NCI-H2107 (cell line): ENCODE measurements at places on chromosomes 12 and 14.

GRCh38 chr12:6282453-6282840, 28.0 kb upstream of the PLEKHG6 start:
- no peak for DNase-seq

- peak; percentile 52 for DNase-seq
Measured at GRCh38 chr12:122834104-122834920, 945 bp upstream of the HIP1R start.

- no peak for DNase-seq
Measured at GRCh38 chr12:19382111-19382526, 57.2 kb upstream of the AEBP2 start.

- no peak for DNase-seq
Measured at GRCh38 chr14:99720941-99721791, 37.1 kb downstream of the CYP46A1 start.

DNA sequence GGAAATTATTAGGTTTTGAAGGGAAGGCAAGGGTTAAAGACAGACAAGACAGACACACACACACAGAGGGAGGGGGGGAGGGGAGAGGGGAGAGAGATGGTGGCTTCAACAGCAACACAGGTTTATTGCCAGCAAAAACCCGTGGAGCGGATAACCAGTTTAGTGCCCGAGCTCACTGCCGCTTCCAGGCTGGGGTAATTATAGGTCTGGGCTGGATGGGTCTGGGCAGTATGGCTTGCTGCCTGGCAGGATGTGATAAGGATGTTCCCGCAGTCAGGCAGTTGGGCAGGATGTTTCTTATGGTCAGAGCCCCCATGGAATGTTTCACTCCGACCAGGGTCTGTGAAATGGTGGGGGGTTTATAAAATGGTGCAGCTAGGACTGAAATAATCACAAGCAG, 4.4 kb upstream of the TDRD9 start:
- no peak for DNase-seq

- no peak for DNase-seq
Measured at GRCh38 chr12:120835304-120835612, 68.9 kb downstream of the SPPL3 start.

DNA sequence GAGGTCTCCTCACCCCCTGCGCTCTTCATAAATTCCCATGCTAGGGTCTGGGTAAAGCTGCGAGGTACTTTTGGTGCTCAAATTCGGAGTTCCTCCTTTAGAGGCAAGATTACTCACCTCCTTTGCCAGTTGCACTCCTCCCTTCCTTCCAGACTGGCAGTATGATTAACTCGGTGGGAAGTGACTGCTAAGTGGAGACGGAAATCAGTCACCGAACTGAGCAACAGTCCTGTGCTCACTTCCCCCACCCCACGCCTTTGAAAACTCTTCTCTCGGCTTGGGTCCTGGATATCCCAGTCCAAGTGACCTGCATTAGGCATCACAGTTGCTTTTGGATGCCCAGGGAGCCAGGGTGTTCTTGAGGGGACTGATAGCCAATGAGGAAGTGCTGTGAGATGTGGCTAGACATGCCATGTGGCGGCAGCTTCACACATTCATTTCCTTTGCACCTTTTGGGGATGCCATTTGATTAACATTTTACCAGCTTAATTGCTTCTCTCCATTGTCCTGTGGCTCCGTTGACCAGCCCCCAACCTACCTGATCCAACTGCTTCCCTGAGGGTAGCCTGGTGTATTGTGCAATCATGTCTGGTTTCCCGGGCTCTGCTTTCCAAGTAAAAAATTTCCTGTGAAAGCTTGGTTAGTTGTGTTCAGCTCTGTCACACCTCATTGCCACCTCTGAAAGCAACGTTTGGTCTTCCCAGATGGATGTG, 840 bp downstream of the PNP start:
- DNase-seq: peak; percentile 32

- DNase-seq: no peak
Measured at GRCh38 chr12:63880742-63881263, 36.3 kb downstream of the SRGAP1 start.

DNA sequence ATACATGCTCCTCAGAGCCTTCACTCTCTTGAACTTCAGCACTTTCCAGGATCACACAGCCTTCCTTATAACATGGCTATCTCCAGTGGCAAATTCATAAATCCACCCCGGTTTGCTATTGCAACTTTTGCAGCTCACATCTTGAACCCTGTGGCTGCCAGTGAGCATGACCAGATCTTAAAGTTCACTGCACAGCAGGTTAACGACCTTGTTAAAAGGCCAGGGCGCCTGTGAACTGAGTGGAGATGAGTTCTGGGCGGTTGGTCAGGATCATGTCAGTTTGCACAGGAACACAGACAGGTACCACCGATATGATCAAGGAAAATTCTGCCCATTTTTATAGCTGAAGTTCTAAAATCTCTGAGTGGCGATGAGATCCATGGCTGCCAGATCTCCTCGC, 24.7 kb upstream of the LTA4H start:
- DNase-seq: no peak
